Neural crest cell (in vitro differentiated cells): ENCODE measurements at places on chromosomes 3 and 15.

DNA sequence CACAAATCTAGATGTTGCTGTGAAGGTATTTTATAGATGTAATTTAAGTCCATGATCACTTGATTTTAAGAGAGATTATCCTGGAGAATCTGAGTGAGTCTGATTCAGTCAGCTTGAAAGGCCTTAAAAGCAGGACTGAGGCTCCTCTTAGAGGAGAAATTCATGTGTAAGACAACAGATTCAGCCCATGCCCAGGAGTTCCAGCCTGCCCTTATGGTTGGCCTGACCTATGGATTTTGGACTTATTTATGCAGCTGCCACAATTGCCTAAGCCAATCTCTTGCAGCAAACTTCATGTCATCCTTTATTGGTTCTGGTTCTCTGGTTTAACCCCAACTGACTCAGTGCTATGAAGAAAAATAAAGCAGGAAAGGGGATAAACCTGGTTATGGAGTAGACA lies 296.5 kb upstream of the RASGRP1 start:
- no peak for DNase-seq

- no peak for DNase-seq
Measured at GRCh38 chr3:64053581-64053980, 30.3 kb upstream of the PSMD6 start.

GRCh38 chr15:46786590-46787285 lies 930.6 kb upstream of the SEMA6D start:
- no peak for DNase-seq

- DNase-seq: no peak
Measured at GRCh38 chr15:76349301-76350070, 12.9 kb downstream of the ISL2 start.

- no peak for DNase-seq
Measured at GRCh38 chr15:81411051-81411450, 37.0 kb upstream of the TMC3 start.

DNA sequence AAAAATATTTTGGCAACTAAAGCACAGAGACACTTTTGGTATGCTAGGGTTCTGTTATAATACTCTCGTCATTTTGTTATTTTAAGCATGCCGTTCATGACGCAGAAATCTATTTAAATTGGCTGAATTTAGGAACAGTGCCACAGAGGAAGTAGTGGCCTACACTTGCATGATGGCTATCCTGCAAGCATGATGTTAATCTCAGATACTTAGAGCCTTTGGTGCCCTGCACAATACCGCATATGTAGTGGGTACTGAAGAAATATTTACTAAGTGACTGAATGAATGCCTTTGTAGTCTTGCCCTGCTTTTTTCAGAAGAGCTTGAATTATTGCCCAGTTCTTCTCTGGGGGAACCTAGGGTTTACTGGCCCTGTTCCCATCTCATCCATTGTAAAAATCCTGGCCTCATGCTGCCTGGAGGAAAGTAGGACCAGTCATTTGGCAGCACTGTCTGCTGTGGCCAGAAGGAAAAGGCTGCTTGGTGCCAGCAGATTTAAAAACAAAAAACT lies 79.0 kb downstream of the SERPINI1 start:
- no peak for DNase-seq

- DNase-seq: no peak
Measured at GRCh38 chr3:89434621-89435380, 327.4 kb downstream of the EPHA3 start.
